ENCODE measurements at places on chromosomes 4 and X. TPM values are rescaled to one million over a fixed set of nuclear protein-coding genes. Genes with fewer than 3 reads are reported as not detected.

HTRA3 gene
- 17.5 TPM for total RNA-seq

ATP2B3 gene
- not detected for total RNA-seq

LIMCH1 gene
- total RNA-seq: 24.1 TPM

CT45A5 gene
- not detected for total RNA-seq

HMGN5 gene
- 2.1 TPM for total RNA-seq

SAGE1 gene
- total RNA-seq: not detected

DNA sequence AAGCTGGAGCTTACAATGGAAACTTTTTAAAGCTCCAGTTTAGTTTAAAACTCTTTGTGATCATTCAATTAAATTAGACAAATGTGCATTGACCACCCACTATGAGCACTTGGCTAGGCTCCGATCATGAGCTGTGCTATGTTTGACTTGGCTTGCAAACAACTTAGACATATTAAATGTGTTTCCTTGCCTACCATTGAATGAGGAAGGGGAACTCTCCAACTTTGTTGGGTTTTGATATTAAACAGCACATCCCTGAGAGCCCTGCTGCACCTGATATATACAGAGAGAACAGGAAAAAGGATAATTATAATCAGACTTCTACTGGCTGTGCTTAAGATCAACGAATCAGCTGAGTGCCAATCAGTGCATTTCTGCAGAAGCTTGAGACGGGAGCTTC is 71.4 kb upstream of the ADGRL3 start:
- H3K27me3 ChIP-seq: no peaks in the 10 kb centered on the region
- H3K4me3 ChIP-seq: no peak overlapping the region

DNA sequence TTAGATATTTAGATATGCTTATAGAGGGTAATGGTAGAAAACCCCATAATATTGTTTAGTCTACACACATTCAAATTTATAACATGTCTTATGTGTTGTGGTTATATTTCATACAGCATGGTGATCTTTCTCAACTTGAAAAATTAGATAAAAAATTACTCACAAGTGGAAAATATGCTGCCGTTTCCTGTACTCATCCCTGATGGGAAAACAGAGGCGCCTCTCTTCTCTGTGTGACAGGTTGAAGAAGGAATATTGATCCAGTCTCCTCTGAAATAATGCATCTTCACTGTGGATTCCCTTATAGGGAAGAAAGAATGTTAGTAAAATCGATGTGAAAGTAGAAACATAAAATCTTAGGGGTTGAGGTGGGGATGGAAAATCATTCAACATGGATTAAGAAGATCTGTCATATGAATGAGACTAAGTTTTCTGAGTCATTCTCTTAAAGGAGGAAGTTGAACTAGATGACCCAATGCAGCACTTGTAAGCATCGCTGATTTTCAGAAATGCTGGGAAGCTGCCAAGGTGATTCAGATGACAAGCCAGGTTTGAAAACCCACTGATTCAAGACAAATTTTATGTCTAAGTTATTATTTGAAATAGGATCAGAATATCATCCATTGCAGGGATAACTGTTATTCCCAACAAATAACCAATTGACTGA is 70.7 kb downstream of the ANKRD50 start:
- H3K4me1 ChIP-seq: peaks cover 4% of the 10 kb centered on the region
- no peak overlapping the region for H3K27ac ChIP-seq
- H3K36me3 ChIP-seq: no peaks in the 10 kb centered on the region
- no peaks in the 10 kb centered on the region for H3K27me3 ChIP-seq
- DNase-seq: no peak
- no peak overlapping the region for H3K4me3 ChIP-seq

DNA sequence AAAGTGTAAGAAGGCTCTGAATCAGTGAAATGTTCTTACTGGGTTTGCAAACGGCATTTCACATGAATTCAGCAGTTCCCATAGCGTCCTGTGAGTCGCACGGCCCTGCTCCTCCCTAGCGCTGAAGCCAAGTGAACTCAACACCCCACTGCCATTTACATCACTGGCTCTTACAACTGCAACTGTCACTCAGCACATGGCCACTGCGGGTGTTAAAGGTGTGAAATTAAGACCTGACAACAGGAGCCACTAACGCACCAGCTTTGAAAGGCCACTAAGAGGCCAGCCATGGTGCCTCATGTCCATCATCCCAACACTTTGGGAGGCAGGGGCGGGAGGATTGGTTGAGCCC is 31.7 kb downstream of the RNF212 start:
- H3K4me1 ChIP-seq: peaks cover 22% of the 10 kb centered on the region
- peak overlapping the region; percentile 71 for H3K27ac ChIP-seq
- DNase-seq: no peak
- no peak overlapping the region for H3K4me3 ChIP-seq
- H3K36me3 ChIP-seq: no peaks in the 10 kb centered on the region
- no peaks in the 10 kb centered on the region for H3K27me3 ChIP-seq

DNA sequence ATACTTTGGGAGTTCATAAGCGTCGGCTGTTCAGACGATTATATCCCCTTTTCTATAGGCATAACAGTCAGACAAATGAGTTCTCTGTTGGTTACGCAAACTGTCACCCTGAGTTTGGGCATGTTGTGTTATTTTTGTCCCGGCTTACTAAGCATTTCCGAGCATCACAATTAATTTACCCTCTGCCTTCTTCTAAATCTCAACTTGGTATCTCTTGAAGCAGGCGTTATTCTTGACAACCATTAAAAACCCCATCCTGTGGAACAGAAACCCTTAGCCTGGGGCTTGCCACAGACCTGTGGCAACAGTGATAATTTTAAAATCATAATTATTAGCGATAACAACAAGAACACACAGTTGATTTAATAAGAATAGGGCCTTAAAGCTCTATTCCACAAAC is 558.7 kb downstream of the INPP4B start:
- peaks cover 3% of the 10 kb centered on the region for H3K4me1 ChIP-seq

DNA sequence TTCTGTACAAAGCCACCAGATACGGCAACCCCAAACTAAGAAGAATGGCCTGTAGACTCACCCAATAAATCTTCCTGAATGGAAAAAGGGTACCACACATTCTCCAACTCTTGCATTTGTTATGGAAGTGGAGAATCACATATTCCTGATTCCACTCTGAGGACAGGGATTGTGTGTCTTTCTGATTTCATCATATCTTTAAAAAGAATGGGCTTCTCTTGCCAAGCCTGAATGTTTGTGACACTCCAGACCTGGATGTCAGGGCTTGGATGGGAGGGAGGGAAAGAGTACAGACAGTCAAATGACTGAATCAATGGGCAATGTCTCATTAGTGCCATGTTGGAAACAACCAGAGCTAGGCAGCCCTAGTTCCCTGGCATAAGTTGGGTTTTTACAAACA is 77.4 kb downstream of the PLAC1 start:
- H3K27me3 ChIP-seq: no peaks in the 10 kb centered on the region
- H3K36me3 ChIP-seq: no peaks in the 10 kb centered on the region
- no peak overlapping the region for H3K4me3 ChIP-seq
- H3K27ac ChIP-seq: no peak overlapping the region

GRCh38 chr4:3707423-3708102 is 58.6 kb upstream of the ADRA2C start:
- no peak overlapping the region for H3K4me3 ChIP-seq
- no peak for DNase-seq
- no peaks in the 10 kb centered on the region for H3K36me3 ChIP-seq
- no peaks in the 10 kb centered on the region for H3K27me3 ChIP-seq
- no peak overlapping the region for H3K27ac ChIP-seq
- H3K4me1 ChIP-seq: peaks cover 16% of the 10 kb centered on the region

DNA sequence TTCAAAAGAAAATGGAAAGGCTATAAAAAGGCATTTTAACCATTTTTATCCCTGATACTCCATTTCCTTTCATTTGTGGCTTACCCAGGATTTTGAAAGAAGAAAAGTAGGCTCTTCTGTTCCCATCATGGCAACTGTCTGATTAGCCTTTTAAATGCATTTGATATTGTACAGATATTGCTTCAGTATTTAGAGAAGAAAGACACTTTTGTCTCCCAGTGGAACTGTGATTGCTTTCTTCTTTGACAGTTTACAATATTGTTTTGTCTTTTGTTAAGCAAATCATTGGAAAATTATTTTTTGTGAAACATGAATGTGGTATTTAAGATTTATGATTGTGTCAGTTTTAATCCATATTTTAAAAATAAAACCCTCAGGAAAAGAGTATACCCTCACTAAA is 297.4 kb upstream of the TACR3 start:
- no peak overlapping the region for H3K4me3 ChIP-seq
- H3K36me3 ChIP-seq: no peaks in the 10 kb centered on the region
- no peaks in the 10 kb centered on the region for H3K4me1 ChIP-seq
- no peak for DNase-seq
- H3K27ac ChIP-seq: no peak overlapping the region

DNA sequence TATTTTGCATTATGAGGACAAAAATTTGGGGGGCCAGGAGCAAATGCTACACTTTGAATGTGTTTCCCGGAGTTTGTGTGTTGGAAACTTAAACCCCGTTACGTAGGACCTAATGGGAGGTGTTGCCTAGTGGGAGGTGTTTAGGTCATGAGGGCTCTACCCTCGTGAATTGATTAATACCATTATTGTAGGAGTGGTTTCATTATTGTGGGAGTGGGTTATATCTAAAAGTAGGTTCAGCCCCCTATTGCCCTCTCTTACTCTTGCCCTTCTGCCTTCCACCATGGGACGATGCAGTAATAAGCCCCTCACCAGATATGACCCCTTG is 15.5 kb downstream of the UBA6 start:
- H3K4me3 ChIP-seq: no peak overlapping the region
- no peak overlapping the region for H3K27ac ChIP-seq
- no peak for DNase-seq

- no peak for DNase-seq
- H3K27me3 ChIP-seq: no peaks in the 10 kb centered on the region
- H3K36me3 ChIP-seq: no peaks in the 10 kb centered on the region
- H3K27ac ChIP-seq: no peak overlapping the region
- no peak overlapping the region for H3K4me3 ChIP-seq
Measured at GRCh38 chr4:37132351-37132974, 112.1 kb upstream of the NWD2 start.

DNA sequence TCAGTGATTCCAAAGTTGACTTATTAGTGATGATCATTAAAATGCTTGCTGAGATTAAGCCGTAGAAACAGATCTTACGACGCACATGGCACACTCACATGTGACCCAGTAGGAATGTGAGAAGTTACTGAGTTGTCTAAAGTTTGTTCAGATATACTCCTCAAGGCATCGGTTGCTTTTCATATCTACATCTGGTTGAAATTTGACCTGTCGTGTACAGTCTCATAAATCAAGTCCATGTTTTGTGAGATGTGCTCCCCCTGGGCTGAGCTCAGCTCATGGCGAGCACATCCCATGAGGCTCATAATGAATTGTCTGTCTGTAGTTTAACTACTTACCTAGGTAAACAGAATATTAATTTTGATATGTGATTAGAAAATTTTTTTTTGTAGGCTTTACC is 67.0 kb downstream of the TNIP2 start:
- peaks cover 27% of the 10 kb centered on the region for H3K36me3 ChIP-seq
- H3K4me1 ChIP-seq: no peaks in the 10 kb centered on the region
- H3K4me3 ChIP-seq: no peak overlapping the region

GRCh38 chrX:42759881-42760280 is 18.1 kb downstream of the PPP1R2C start:
- no peak overlapping the region for H3K27ac ChIP-seq
- H3K4me3 ChIP-seq: no peak overlapping the region
- H3K4me1 ChIP-seq: no peaks in the 10 kb centered on the region
- H3K36me3 ChIP-seq: no peaks in the 10 kb centered on the region
- no peak for DNase-seq

DNA sequence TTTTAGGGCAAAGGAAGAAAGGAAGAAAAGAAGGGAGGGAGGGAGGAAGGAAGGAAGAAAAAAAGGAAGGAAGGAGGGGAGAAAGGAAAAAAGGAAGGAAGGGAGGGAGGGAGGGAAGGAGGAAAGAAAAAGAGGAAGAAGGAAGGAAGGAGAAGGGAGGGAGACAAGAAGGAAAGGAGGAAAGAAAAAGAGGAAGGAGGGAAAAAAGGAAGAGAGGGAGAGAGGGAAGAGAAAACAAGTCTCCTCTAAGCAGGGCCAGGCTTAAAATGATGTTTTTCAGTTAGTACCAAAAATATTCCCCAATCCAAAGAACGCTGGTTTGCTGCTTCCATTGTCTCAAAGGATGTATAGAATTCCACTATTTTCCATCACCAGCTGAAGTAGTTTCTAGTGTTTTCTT is 2.0 kb downstream of the TIGD4 start:
- peaks cover 24% of the 10 kb centered on the region for H3K4me1 ChIP-seq
- H3K4me3 ChIP-seq: no peak overlapping the region
- H3K27ac ChIP-seq: no peak overlapping the region
- no peaks in the 10 kb centered on the region for H3K36me3 ChIP-seq

DNA sequence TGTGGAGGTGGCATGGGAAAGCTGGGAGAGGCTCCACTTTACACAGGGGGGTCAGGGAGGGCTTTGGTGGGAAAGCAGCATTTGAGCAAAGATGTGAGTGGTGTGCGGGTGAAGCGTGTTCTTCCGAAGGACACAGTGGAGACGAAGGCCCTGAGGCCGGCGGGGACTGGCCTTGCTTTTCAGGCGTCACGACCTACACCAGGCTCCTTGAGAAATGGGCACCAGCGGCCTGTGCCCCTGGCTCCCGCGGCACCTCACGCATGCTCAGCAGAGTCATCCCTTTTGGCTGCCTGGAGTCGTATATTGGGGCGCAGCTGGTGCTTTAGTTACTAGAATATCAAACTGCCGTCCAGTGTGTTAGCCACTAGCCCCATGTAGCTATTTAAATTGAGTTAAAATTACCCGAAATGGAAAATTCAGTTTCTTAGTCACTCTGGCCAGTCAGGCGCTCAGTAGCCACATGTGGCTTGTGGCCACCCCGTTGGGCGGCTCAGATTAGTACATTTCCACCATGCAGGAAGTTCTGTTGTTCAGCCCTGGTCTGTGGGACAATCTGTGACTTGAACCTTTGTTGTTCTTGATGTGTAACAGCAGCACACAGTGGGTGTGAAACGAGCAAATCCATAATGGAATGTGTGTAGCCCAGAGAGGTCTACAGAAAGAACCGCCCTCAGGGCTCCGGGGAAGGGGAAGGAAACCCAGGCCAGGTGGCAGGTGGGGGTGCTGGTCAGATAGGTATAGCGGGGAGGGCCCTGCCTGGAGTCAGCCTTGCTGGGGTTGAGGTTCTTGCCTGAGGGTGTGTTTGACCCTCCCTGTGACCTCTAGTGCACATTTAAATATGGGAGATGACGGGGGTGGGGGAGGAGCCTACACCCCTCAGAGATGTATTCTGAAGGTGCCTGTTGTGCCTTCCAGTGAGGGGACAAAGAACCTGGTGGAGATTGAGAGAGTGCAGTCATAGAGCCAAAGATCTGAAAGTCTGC is 30.4 kb downstream of the TBC1D14 start:
- peaks cover 13% of the 10 kb centered on the region for H3K4me1 ChIP-seq
- H3K27ac ChIP-seq: no peak overlapping the region
- H3K4me3 ChIP-seq: no peak overlapping the region
- no peaks in the 10 kb centered on the region for H3K27me3 ChIP-seq

DNA sequence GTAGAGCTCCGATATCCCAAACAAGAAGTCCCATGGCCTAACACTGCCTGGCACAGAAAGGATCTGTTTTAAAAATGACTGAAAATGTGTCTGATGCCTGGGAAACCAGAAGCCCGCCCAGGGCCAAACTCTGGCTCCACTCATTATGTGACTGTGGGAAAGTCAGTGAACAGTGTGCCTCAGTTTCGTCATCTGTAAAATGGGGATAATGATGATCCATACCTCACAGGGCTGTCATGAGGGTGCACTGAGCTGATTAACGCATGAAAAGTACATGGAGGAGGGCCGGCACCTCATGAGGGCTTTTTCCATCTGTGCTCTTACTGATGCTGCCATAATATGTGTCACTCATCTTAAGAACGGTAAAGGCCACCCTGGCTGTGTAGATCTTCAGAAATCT is 5.1 kb downstream of the SLC2A9 start:
- H3K27me3 ChIP-seq: no peaks in the 10 kb centered on the region
- H3K4me3 ChIP-seq: no peak overlapping the region
- H3K27ac ChIP-seq: no peak overlapping the region
- H3K36me3 ChIP-seq: no peaks in the 10 kb centered on the region

GRCh38 chr4:102518703-102519131 is 17.6 kb downstream of the NFKB1 start:
- no peak overlapping the region for H3K4me3 ChIP-seq
- H3K36me3 ChIP-seq: no peaks in the 10 kb centered on the region

Data from body of pancreas (tissue), 4 donors.